Activated CD8-positive, alpha-beta T cell treated with anti-CD3 and anti-CD28 coated beads for 36 hours (primary cell): ENCODE measurements at places on chromosomes 7 and 10. TPM values are rescaled to one million over a fixed set of nuclear protein-coding genes. Genes with fewer than 3 reads are reported as not detected.

- H3K27me3 ChIP-seq, result no peaks in the 10 kb centered on the region
- H3K36me3 ChIP-seq, result peaks cover 11% of the 10 kb centered on the region
Measured at GRCh38 chr10:101655570-101655969, 39.4 kb downstream of the FBXW4 start.

The CDNF gene
- total RNA-seq, result 1.8 TPM

- peak overlapping the region; percentile 92 for H3K27ac ChIP-seq
- H3K4me1 ChIP-seq, result peaks cover 44% of the 10 kb centered on the region
- peaks cover 11% of the 10 kb centered on the region for H3K36me3 ChIP-seq
- no peaks in the 10 kb centered on the region for H3K27me3 ChIP-seq
- H3K4me3 ChIP-seq, result peak overlapping the region; percentile 85
- DNase-seq, result peak; percentile 95
Measured at GRCh38 chr7:66591799-66592596, 36.7 kb upstream of the KCTD7 start.

The AQP1 gene
- total RNA-seq, result 0.22 TPM

DNA sequence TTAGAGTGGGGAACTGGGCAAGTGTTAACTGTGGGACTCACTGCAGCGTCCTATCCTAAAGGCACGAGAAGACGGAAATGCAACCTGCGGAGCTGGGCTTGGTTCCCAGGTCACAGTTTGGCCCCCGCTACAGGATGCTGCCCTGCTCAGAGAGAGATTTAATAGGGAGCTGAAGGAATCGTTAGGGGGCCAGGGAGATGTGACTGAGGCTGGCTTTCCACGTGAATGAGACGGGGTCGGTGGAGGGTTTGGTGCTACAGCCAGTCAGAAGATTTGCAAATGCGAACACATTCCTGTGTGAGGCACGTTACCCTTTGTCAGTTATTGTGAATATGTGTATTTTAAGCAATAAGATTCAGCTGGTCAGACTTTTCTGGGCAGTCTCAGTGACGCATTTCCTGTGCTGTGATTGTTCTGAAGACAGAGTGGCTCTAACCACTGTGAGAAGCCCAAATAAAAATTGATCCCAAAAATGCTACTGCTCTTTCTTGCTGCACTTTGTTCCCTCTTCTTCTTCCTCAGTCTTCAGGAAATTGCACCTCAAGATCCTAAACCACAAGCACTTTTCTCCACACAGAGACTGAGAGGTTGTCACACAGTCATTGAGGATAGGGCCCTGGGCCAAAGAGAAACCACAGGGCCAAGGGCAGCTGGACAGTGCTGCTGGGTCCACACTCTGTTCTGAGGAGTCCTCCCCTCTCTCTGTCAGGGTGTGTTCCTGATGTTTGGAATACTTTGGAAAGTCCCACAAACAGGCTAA lies 21.2 kb downstream of the CYP17A1 start:
- H3K27me3 ChIP-seq, result no peaks in the 10 kb centered on the region
- H3K4me1 ChIP-seq, result peaks cover 9% of the 10 kb centered on the region
- DNase-seq, result no peak
- H3K27ac ChIP-seq, result peak overlapping the region; percentile 31

DNA sequence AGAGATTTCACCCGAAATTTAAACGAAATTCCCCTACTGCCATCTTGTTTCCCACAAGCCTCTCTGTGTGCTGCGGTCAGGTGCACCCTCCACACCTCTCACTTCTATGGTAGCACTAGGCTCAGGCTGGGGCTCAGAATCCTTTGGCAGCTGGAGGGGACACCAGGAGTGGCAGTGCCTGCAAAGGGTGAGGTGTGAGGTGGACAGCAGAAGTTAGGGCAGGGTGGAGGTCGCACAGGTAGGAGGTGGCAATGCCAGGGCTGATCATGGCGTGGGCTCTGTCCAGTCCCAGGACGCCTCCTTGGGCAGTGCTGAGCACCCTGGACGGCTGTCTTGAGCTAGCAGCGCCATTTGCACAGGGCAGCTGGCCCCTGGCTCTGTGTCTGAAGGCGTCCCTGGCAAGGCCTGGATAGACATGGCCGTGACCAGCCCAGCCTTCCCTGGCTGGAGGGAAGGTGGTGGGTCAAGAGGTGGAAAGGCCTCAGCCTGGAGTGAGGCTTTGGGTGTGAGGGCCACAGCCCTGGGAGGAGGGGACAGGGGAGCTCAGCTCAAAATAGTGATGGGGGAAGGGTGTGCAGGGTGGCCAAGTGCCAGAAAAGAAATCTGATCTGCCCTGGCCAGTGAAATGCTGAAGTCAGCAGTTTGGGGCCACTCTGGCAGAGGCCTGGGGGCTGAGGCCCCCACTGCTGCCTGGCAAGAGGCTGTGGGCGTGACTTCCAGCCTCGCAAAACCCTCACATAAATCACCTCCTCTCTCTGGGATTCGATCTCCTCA lies 40.0 kb downstream of the ZCCHC24 start:
- H3K4me1 ChIP-seq, result no peaks in the 10 kb centered on the region
- no peak for DNase-seq
- H3K36me3 ChIP-seq, result no peaks in the 10 kb centered on the region
- no peak overlapping the region for H3K4me3 ChIP-seq
- no peak overlapping the region for H3K27ac ChIP-seq

DNA sequence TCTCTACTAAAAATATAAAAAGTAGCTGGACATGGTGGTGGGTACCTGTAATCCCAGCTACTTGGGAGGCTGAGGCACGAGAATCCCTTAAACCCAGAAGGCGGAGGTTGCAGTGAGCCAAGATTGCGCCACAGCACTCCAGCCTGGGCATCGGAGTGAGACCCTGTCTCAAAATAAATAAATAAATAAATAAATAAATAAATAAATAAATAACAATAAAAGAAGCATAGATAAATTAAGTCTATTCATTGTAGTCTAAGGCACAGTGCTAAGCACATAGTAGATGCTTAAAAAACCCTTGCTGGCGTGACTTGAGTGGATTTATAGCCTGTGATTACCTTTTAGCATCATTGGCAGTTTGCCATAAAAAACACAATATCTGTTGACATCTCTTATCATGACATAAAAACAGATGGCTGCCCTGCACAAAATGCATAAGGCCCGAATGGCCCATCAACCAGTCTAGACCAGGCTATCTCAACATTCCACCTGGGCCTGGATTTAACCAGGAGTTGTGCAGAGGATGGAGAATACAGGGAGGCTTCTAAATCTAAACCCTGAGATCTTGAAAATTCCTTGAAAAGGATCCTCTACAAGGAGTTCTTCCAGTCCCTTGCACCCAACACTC lies 94.9 kb downstream of the PRLHR start:
- H3K36me3 ChIP-seq, result no peaks in the 10 kb centered on the region
- DNase-seq, result no peak
- H3K4me3 ChIP-seq, result no peak overlapping the region

DNA sequence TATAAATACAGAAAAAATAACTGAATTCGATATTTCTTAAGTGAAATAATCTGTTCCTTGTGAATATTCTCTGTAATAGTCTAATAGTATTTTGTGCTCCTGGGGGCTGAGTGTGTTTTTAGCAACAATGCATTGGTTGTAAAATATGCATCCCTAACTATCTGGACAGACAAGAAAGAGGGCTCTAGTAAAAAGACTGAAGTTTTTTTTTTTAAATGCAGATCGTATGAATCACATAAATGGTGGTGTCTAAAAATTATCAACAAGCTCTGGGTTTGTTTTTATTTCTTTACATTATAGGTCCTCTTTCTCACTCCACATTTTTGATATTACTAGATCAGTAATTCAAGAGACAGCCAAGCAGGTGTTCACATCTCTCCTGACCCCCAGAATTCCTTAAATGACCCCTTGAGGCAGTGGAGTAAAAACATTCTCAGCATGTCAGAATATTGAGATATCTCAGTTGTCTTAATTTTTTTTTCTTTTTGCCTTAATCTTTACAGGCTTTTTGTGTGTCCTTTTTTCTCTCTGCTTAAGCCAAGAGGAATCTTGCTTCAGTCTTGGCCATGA lies 18.2 kb downstream of the ARID5B start:
- H3K4me3 ChIP-seq, result no peak overlapping the region
- H3K27ac ChIP-seq, result no peak overlapping the region
- H3K36me3 ChIP-seq, result peaks cover 78% of the 10 kb centered on the region
- H3K27me3 ChIP-seq, result no peaks in the 10 kb centered on the region
- no peak for DNase-seq

The IFIT2 gene
- total RNA-seq, result 39.2 TPM

DNA sequence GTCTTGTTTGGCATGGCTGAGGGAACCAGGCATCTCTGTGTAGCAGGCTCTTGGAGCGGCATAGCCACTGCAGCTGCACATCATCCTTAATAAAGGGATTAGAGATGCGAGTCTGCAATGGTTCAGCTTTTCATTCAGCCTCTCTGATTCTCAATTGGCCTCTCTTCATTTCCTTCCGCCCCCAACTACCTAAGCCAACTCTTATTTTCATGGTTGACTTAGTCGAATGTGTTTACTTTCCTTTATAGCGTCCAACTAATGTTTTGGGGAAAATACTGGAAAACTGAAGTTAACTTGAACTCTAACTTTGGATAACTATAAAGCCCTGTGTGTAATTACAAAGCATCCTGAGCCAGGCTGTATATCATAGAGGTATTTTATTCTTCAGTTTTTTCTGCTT lies 202.2 kb upstream of the KIAA1217 start:
- no peaks in the 10 kb centered on the region for H3K4me1 ChIP-seq
- no peaks in the 10 kb centered on the region for H3K36me3 ChIP-seq
- no peak overlapping the region for H3K4me3 ChIP-seq
- DNase-seq, result no peak
- no peak overlapping the region for H3K27ac ChIP-seq

DNA sequence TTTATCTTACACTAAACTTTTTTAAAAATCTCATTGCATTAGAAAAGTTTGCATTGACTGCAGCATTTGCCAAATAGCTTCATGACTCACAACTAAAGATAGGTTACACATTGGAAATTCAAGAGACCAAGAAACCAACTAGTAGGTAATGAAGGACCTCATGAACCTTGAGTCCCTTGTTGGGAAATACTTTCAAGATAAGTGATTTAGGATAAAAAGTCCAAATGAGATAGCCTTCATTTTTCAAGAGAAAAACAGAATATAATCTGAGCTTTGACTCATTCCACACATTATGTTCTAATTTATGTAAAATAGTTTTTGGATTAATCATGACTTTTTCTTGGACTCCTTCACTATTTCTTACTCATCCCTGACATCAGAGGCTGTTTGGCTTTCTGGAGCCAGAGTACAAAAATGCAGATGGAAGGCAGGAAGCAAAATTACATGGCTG lies 13.1 kb upstream of the LIPF start:
- peaks cover 12% of the 10 kb centered on the region for H3K27me3 ChIP-seq
- H3K36me3 ChIP-seq, result no peaks in the 10 kb centered on the region
- no peaks in the 10 kb centered on the region for H3K4me1 ChIP-seq
- H3K4me3 ChIP-seq, result no peak overlapping the region

DNA sequence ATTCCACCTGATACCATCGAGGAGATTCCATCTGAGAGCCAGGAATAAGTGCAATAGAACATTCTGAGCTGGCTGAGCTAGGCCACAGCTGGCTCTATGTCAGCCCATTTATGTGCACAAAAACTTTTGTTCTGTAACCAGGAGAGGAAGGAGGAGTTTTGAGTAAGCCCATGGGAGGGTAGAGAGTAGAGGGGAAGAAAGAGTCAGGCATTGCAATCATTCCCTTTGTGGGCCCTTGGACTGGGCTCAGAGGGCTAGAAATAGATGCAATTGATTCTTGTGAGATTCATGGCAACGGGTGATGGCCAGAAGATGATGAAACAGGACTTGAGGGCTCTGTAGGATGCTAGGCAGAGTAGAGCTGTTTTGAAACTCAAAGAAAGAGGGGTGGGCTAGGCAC lies 104.6 kb upstream of the KIF5B start:
- no peaks in the 10 kb centered on the region for H3K36me3 ChIP-seq
- H3K27ac ChIP-seq, result no peak overlapping the region
- no peaks in the 10 kb centered on the region for H3K4me1 ChIP-seq
- no peaks in the 10 kb centered on the region for H3K27me3 ChIP-seq
- H3K4me3 ChIP-seq, result no peak overlapping the region

The TMEM229A gene
- not detected for total RNA-seq

DNA sequence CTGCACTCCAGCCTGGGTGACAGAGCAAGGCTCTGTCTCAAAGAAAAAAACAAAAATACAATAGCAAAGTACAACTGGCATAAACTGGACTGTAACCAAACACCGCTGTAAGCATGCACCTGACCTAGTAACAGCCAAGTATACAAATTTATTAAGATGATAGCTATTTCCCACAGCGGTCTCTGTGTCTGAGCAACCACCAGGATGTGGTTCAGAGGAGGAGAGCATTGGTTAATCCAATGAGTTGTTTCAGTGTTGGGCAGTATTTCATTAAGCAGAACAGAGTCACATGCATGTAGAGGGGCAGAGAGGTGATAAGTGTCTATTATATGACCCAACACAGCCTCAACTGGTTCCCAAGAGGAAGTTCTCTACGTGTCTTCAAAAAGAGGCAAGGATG lies 4.0 kb downstream of the SLC16A12 start:
- no peak for DNase-seq
- H3K27me3 ChIP-seq, result peaks cover 47% of the 10 kb centered on the region
- H3K4me3 ChIP-seq, result no peak overlapping the region
- H3K36me3 ChIP-seq, result no peaks in the 10 kb centered on the region
- peaks cover 7% of the 10 kb centered on the region for H3K4me1 ChIP-seq

The ITPRID1 gene
- not detected for total RNA-seq

The SFRP5 gene
- total RNA-seq, result 0.60 TPM

- H3K27me3 ChIP-seq, result peaks cover 1% of the 10 kb centered on the region
- H3K4me1 ChIP-seq, result peaks cover 1% of the 10 kb centered on the region
- no peak for DNase-seq
- H3K4me3 ChIP-seq, result no peak overlapping the region
- H3K27ac ChIP-seq, result no peak overlapping the region
Measured at GRCh38 chr7:69889338-69889975, 291.2 kb downstream of the AUTS2 start.

The ZNF736 gene
- total RNA-seq, result 26.3 TPM

DNA sequence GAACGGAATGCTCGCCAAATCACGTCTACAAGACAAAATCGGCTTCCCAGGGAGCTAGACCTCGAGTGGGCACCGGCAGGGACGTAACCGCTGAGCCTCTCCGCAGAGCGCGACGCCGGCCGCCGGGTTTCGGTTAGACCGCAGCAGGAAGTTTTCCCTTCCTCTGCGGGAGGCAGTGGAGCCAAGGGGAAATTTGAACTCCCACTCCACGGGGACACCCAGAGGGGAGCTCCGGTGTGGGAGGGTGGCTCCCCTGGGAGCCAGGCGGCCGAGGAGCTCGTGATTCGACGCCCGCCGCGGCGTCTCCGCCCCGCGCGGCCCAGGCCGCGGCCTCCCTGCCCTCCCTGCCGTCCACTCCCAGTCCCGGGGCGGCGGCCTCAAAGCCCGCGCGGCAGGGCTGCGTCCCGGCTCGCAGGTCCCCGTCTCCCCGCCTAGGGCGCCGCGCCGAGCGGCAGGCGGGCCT lies 426 bp downstream of the SYPL1 start:
- peaks cover 10% of the 10 kb centered on the region for H3K36me3 ChIP-seq
- H3K4me1 ChIP-seq, result peaks cover 61% of the 10 kb centered on the region
- no peaks in the 10 kb centered on the region for H3K27me3 ChIP-seq

GRCh38 chr10:609868-610545 lies 79.5 kb downstream of the DIP2C start:
- H3K27ac ChIP-seq, result no peak overlapping the region
- H3K36me3 ChIP-seq, result peaks cover 2% of the 10 kb centered on the region
- no peak for DNase-seq
- peaks cover 21% of the 10 kb centered on the region for H3K4me1 ChIP-seq
- H3K27me3 ChIP-seq, result peaks cover 3% of the 10 kb centered on the region
- no peak overlapping the region for H3K4me3 ChIP-seq

The SLC29A3 gene
- total RNA-seq, result 3.3 TPM
